Smooth muscle cell of the coronary artery (primary cell): ENCODE measurements at places on chromosomes 6 and 20. TPM values are rescaled to one million over a fixed set of nuclear protein-coding genes. Genes with fewer than 3 reads are reported as not detected.

Gene TBXT
- not detected in 2 replicates for total RNA-seq

Gene ROMO1
- total RNA-seq, result 254 and 437 TPM in 2 replicates

Gene TFEB
- 2.6 and 6.3 TPM in 2 replicates for total RNA-seq

Gene KCNB1
- total RNA-seq, result under 0.01 and 0.12 TPM in 2 replicates

Gene PTK6
- total RNA-seq, result under 0.01 TPM in 1 of 2 replicates, not detected in the other

Gene LHFPL5
- not detected in 2 replicates for total RNA-seq

Gene TNF
- not detected in 2 replicates for total RNA-seq

Gene OXT
- total RNA-seq, result not detected in 2 replicates

Gene MYLK4
- total RNA-seq, result 0.30 and 0.47 TPM in 2 replicates

Gene CLDN20
- total RNA-seq, result not detected in 2 replicates

Gene NRSN1
- not detected in 2 replicates for total RNA-seq

Gene MACROD2
- 0.38 and 4.0 TPM in 2 replicates for total RNA-seq
